ENCODE measurements at places on chromosomes 2 and 18. TPM values are rescaled to one million over a fixed set of nuclear protein-coding genes. Genes with fewer than 3 reads are reported as not detected.

The LONRF2 gene
- total RNA-seq = 0.84 TPM

DNA sequence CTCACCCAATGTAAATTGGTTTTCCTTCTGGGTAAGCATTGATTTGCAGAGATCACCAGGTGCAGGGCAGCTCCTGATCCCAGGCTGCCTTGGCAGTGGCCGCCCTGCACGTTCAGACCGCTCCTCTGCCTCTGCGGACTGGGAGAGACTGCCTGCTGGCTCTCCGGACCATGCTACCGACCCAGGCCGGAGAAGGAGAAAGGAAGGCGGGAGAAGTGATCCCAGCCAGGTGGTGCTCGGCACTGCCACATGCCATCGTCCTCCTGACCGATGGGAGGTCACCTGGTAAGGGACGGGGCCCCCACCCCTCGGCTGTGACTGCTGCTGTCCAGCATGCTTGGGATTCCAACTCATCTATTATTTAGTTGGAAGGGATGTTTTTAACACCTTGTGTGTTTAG lies 108.1 kb upstream of the POU3F3 start:
- H3K27ac ChIP-seq = no peak overlapping the region
- no peaks in the 10 kb centered on the region for H3K36me3 ChIP-seq

DNA sequence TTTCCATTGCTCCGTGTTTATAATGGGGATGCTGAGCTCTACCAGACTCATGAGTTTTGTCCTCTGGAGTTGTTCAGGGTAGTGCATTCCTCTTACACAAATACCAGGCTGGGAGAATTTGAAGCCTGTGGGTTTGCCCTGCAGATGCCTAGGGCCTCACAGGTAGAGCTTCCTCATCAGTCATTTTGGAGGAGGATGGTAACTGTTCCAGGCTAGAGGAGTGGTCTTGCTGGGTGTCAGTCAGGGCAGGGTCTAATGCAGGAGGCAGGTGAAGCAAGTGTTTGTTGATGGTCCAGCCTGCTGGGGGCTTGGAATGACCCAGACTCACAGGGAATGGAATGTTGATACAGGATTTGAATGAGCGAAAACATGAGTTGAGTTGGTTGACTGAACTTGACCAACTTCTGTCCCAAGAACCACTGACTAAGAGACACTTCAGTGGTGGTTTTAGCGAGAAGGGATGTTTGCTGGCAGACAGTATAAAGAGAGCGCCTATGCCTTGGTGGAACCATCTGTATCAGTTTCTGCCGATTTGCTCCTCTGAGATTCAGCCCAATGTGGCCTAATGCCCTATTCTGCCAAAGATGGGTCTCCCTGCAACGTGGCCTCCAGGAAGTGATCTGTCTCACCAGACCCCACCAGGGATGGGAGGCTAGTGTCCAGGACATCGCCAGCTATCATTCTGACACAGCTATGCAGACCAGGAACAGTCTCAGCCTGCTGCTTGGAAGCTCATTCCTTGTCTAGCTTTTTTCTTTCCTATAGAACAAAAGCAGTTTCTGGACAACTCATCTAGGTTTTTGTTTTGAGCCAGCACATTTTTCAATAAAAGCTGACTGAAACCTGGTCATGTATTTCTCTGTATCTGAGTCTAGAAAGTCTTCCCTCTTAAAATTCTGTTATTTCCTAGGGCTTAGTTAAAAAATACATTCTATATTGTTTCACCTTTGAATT lies 9.3 kb downstream of the IL1R2 start:
- no peak for DNase-seq
- no peaks in the 10 kb centered on the region for H3K27me3 ChIP-seq
- H3K4me1 ChIP-seq = no peaks in the 10 kb centered on the region
- no peak overlapping the region for H3K27ac ChIP-seq
- no peak overlapping the region for H3K4me3 ChIP-seq

The DNAJC5G gene
- total RNA-seq = not detected

GRCh38 chr2:15169326-15170069 lies 391.6 kb downstream of the NBAS start:
- H3K36me3 ChIP-seq = no peaks in the 10 kb centered on the region
- no peaks in the 10 kb centered on the region for H3K27me3 ChIP-seq
- H3K4me3 ChIP-seq = no peak overlapping the region
- peak overlapping the region; percentile 78 for H3K27ac ChIP-seq

GRCh38 chr2:1421731-1422130 lies 8.5 kb downstream of the TPO start:
- H3K4me1 ChIP-seq = no peaks in the 10 kb centered on the region
- H3K27me3 ChIP-seq = no peaks in the 10 kb centered on the region
- H3K4me3 ChIP-seq = no peak overlapping the region
- no peak overlapping the region for H3K27ac ChIP-seq
- DNase-seq = peak; percentile 34

DNA sequence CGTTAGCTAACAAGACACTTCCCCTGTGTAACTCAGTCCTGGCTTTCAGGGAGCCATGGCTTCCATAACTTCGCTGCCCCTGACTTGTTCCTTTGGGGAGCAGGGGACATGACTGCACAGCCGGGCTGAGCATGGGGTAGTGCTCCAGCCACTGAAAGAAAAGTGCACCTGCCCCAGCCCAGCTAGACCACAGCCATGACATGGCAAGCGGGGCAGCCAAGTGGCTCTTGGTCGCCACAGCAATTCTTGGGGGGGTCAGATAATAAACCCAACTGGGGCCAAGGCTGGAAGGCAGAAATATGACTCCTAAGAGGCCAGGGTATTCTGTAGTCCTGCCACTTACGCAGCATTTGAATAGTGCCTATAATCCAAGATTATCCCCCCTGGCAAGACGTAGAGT lies 289.1 kb downstream of the GBX2 start:
- no peak for DNase-seq
- H3K4me3 ChIP-seq = no peak overlapping the region
- H3K27ac ChIP-seq = no peak overlapping the region
- H3K4me1 ChIP-seq = no peaks in the 10 kb centered on the region
- no peaks in the 10 kb centered on the region for H3K36me3 ChIP-seq

DNA sequence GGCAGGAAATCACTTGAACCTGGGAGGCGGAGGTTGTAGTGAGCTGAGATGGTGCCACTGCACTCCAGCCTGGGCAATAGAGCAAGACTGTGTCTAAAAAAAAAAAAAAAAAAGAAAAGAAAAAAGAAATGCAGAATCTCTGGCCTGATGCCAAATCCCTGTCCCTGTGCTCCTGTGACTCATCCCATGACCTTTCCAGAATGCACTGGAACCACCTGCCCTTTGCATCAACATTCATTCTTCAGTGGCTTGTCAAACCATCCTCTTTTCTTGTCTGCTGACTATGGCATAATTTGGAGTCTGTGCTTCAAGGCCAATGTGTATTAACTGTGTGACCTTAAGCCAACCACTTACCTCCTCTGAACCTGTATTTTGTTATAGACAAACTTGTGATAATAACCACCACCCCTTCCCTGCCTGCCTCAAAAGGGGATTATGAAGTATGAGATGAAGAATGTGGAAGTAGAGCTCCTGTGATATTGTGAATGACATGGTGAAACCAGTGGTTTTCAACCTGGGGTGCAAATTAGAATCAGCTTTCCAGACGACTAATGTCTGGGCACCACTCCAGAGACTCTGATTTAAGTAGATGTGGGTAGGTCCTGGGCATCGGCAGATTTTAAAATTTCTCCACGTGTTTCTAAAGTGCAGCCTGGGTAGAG lies 189.3 kb downstream of the CLIP4 start:
- no peaks in the 10 kb centered on the region for H3K4me1 ChIP-seq
- no peaks in the 10 kb centered on the region for H3K27me3 ChIP-seq
- no peaks in the 10 kb centered on the region for H3K36me3 ChIP-seq
- no peak overlapping the region for H3K27ac ChIP-seq
- DNase-seq = no peak

- no peak overlapping the region for H3K4me3 ChIP-seq
- no peaks in the 10 kb centered on the region for H3K36me3 ChIP-seq
- no peaks in the 10 kb centered on the region for H3K4me1 ChIP-seq
- no peak overlapping the region for H3K27ac ChIP-seq
- no peaks in the 10 kb centered on the region for H3K27me3 ChIP-seq
These were observed 111.3 kb downstream of the TSN start for GRCh38 chr2:121866789-121867188.

GRCh38 chr2:231627384-231628120 lies 34.9 kb downstream of the TEX44 start:
- no peak overlapping the region for H3K27ac ChIP-seq
- H3K4me1 ChIP-seq = no peaks in the 10 kb centered on the region
- H3K27me3 ChIP-seq = no peaks in the 10 kb centered on the region
- H3K4me3 ChIP-seq = no peak overlapping the region
- H3K36me3 ChIP-seq = no peaks in the 10 kb centered on the region

DNA sequence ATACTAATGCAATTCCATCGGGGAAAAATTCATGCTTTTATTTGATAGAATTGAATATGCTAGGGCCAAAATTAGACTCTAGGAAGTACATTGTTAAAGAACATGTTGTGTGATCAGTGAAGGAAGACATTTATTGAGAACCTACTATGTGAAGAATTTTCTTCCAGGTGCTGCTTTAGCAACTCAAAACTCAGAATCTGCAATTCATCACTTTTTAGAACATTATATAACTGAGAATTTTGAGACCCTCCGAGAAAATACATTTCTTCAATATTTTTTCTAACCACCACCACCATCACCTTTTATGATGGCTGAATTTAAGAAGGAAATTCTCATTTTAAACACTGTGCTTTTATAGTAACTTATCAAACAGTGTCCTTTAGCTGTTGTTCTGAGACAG lies 315.2 kb downstream of the FIGN start:
- DNase-seq = no peak
- H3K4me1 ChIP-seq = no peaks in the 10 kb centered on the region
- H3K27ac ChIP-seq = no peak overlapping the region
- no peaks in the 10 kb centered on the region for H3K36me3 ChIP-seq

- H3K36me3 ChIP-seq = no peaks in the 10 kb centered on the region
- H3K27ac ChIP-seq = no peak overlapping the region
- H3K4me1 ChIP-seq = no peaks in the 10 kb centered on the region
- H3K4me3 ChIP-seq = no peak overlapping the region
These were observed 264.1 kb upstream of the MEIS1 start for GRCh38 chr2:66170744-66171330.

DNA sequence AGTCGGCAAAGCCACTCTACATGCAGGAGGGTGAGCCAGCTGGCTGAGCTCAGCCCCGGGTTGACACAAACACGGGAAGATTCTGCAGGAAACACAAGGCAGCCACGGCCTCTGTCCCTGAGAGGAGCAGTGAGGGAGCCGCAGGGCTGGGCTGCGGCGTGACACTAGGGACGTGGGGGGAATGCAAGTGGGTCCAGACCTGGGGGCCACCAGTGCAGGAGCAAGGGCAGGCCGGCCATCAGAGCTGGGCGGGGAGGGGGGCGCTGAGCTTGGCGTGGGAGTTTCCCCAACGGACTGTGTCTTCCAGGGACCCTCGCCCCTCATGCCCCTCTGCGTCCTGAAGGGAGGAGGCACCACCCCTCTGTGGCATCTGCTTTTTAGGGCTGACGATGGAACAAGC lies 12.0 kb upstream of the C1QL2 start:
- H3K4me3 ChIP-seq = no peak overlapping the region
- peaks cover 40% of the 10 kb centered on the region for H3K27me3 ChIP-seq
- no peak for DNase-seq
- H3K36me3 ChIP-seq = no peaks in the 10 kb centered on the region
- H3K27ac ChIP-seq = no peak overlapping the region

The IL1F10 gene
- total RNA-seq = not detected

DNA sequence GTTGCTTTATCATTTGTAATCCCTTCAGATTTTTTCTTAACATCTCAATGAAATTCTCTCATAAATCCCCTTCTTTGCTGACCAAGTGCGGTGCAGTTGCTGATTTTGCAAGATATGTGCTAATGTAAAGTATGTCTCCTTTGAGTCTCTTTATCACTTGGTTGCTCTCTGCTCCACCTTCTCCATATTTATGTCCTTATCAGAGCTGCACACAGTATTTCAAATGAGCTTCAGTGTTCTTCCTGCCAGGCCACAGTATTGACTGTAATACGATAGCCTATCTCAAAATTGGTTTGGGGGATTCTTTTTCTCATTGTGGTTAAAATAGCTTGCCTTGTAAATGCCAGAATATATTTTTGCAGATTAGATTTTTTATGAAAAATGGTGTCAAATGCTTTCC lies 32.2 kb downstream of the MAIP1 start:
- no peaks in the 10 kb centered on the region for H3K36me3 ChIP-seq
- H3K4me3 ChIP-seq = no peak overlapping the region
- H3K4me1 ChIP-seq = no peaks in the 10 kb centered on the region
- no peaks in the 10 kb centered on the region for H3K27me3 ChIP-seq

DNA sequence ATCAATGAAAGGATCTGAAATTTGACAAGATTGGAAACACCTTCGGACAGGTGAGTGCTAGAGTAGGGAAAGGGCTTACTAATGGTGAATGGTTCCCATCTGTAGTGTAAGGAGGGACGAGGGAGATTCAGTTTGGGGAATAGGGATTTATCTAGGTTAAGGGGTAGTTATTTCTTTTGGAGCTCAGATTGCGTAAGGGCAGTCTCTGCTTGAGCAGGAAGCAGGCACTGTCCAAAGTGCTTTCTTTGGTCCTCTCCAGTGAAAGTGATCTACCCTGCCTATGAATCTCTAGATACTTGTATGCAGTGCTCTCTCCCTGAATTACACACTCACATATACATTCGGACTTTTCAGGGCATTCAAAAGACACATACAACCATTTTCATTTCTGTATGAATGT lies 272.9 kb upstream of the FIGN start:
- H3K36me3 ChIP-seq = no peaks in the 10 kb centered on the region
- H3K4me3 ChIP-seq = no peak overlapping the region
- no peak for DNase-seq

DNA sequence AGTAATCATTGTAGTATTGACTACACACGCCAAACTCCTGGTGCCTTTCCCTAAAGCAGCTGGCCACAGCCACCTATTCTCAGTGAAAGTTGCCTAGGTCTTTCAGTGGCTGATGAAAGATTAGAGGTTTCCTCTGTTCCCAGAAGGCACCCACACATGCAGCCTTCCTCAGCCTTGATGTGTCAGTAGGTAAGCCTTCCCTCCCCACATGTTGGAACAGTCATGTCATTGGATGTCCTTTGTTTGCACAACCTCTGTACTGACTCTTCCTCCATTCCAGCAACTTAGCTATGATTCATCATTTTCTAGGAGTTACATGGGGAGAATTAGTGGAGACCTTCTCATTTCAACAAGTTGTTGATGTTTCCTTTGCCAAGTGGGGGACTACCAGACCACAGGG lies 630.8 kb upstream of the SLC39A10 start:
- H3K27ac ChIP-seq = no peak overlapping the region
- H3K27me3 ChIP-seq = no peaks in the 10 kb centered on the region
- no peak overlapping the region for H3K4me3 ChIP-seq
- H3K4me1 ChIP-seq = peaks cover 6% of the 10 kb centered on the region
- no peaks in the 10 kb centered on the region for H3K36me3 ChIP-seq

The DLX2 gene
- not detected for total RNA-seq

GRCh38 chr2:201715459-201715858 lies 17.0 kb upstream of the MPP4 start:
- no peak overlapping the region for H3K27ac ChIP-seq
- no peaks in the 10 kb centered on the region for H3K27me3 ChIP-seq
- H3K4me1 ChIP-seq = peaks cover 5% of the 10 kb centered on the region
- H3K36me3 ChIP-seq = peaks cover 74% of the 10 kb centered on the region
- peak; percentile 55 for DNase-seq

Measured in endodermal cell (in vitro differentiated cells).